ENCODE measurements at places on chromosomes 7 and 10. TPM values are rescaled to one million over a fixed set of nuclear protein-coding genes. Genes with fewer than 3 reads are reported as not detected.
A peak's percentile ranks its signal among the peaks of the same experiment; 100 is the strongest.

GRCh38 chr7:3893151-3893788, 592.2 kb downstream of the SDK1 start:
- DNase-seq: no peak

DNA sequence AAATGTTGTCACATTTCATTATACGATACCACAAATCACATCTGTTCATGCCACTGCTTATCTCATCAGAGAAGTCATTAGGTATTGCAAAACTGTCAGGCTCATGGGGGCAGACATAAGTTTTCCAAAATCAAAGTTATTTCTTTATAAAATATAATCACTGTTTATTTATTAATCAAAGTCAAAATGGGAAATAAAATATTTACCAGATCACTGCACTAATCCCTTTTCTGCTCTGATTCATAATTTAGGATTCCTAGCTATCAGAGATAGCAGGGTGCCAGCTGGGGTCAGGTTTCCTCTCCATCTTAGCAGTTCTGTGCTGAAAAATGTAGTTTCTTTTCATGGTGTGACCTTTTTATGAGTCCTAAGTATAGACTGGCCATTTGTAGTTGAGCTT, 117.7 kb upstream of the LANCL2 start:
- DNase-seq: peak; percentile 68

GRCh38 chr10:6514844-6515780, 65.0 kb downstream of the PRKCQ start:
- DNase-seq: no peak

- DNase-seq: no peak
Observed at GRCh38 chr7:106610996-106611886, 49.7 kb downstream of the CCDC71L start.

- no peak for DNase-seq
Observed at GRCh38 chr7:108499566-108499965, 26.4 kb downstream of the PNPLA8 start.

- DNase-seq: no peak
Observed at GRCh38 chr7:77536017-77536412, 1.1 kb upstream of the PTPN12 start.

DNA sequence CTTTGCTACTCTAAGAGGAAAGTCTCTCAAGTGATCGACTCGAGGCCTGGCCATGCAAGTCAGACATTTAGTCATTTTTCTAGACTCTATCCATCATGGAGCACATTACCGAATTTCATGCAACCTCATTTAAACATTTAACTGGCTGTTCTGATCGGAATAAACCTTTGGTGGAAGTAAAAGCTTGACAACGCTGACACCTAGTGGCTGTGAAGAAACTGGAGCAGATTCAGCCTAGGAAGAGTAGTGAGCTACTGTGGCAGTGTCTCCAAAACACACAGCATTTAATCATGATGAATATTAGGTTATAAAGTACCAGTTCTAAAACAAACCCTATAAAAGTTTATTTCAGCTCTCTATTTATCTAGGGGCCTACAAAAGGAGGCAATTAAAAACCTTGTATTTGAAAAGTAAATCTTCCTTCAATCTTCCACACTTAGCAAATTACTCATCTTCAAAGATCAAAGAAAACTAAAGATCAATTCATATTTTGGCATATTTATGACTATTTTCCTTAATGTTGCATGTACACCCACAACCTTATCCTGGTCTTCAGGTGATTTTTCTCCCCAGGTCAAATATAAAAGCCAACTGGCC, 175.0 kb downstream of the CTNNA3 start:
- peak; percentile 27 for DNase-seq

DNA sequence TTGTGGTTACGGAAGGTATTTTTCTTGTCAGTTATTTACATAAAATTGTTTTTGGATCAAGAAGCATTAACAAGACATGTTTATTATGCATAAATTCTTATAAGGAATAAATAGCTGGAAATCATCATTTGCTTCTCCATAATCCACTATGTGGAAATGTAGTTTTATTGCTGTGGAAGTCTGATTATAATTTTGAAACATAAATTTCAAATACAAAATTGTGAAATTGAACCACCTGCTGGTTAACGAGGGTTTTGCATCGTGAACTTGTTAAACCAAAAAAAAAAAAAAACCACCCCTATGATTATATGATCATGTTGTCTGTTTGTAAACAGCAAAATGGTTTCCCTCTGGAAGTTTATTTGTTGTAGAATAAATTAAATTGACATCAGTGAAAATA, 25.9 kb downstream of the ABRAXAS2 start:
- no peak for DNase-seq

- no peak for DNase-seq
Observed at GRCh38 chr10:132528064-132528691, 9.4 kb upstream of the INPP5A start.

GRCh38 chr10:129765664-129766550, 198.2 kb downstream of the EBF3 start:
- DNase-seq: no peak

GRCh38 chr7:3914051-3914775, 613.2 kb downstream of the SDK1 start:
- DNase-seq: no peak

- DNase-seq: no peak
Observed at GRCh38 chr7:44215531-44215930, 14.8 kb downstream of the YKT6 start.

GRCh38 chr7:2571409-2571808, 12.6 kb downstream of the IQCE start:
- DNase-seq: no peak

GRCh38 chr10:127889605-127890195, 3.0 kb downstream of the CLRN3 start:
- DNase-seq: no peak

- DNase-seq: no peak
Observed at GRCh38 chr10:116697816-116698215, 44.5 kb downstream of the HSPA12A start.

GRCh38 chr10:124068929-124069328, 24.5 kb downstream of the CHST15 start:
- DNase-seq: no peak

DNA sequence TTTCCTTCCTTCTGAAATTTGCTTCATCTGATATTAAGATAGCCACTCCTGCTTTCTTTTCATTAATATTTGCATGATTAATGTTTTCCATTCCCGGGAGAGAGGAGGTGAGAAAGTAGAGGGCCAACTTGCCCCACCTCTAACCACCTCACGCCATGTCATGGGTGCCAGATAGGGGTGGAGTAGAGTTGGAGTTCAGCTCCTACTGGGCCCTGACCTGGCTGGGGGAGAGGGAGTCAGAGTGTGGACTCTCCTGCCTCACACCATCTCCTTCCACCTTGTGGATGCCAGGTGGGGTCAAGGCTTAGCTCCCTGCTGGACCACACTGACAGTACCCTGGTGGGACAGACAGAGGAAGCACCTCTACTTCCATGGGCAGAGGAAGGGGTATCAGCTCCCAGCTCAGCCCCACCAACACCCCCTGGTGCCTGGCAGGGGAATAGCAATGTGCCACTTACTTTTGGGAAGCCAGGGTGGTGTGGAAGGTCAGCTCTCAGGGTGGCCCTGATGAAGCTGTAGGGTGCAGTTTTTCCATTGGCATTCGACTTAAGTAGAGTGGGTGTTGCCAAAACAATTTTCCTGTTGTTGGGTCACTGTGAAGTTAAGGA, 28.0 kb downstream of the CHST12 start:
- DNase-seq: no peak

DNA sequence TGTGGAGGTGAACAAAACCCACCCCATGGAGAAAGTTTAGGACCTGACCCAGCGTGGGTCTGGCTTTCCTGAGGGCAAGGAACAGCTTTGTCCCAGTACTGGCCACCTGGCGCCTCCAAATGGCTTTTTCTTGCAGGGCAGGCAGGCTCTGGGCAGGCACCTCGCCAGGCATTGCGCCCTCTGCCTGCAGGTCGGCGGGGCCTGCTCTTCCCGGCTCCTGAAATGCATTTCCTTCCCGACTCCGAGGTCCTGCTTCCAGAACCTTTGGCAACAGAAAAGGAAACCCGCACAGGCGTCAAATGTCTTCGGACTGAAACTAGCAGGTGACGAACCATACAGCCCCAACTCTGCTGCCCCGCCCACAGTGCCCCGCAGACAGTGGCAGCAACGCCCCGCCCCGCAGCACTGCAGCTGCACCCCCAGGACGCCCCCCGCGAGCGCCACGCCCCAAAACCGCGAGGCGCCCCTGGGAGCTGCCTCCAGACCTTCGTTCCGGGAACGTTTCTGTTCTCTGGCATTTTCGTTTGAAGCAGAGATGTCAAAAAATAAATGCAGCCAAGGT, 65.5 kb downstream of the C10orf143 start:
- DNase-seq: peak; percentile 73

DNA sequence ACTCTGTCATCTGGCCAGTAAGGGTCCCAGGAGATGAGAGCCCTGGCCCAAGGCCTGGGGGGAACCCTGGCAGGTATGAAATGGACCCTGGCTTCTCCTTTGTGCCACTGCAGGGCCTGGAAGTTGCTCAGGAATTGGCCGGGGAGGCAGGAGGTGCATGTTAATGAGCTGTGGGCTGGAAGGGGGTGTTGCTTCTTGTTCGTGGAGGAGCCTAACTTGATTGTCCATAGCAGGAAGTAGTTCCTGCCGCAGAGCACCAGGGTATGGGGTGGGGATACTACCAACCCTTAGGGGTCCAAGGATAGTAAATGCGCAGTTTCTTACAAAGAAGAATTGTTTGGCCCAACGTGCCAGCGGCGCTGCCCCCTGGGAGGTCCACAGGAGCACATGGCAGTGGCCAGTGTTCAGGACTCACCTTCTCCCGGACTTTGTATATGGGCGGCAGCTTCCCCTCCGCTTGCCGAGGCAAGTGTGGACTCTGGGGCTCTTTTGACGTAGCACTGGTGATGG, 21.5 kb downstream of the TEX36 start:
- DNase-seq: no peak

GRCh38 chr10:73785721-73786511, 510 bp downstream of the ZSWIM8 start:
- peak; percentile 36 for DNase-seq

CALHM2 gene
- total RNA-seq: not detected

C7orf33 gene
- not detected for total RNA-seq

CRYGN gene
- not detected for total RNA-seq

NUDT13 gene
- not detected for total RNA-seq

CTAGE4 gene
- total RNA-seq: 2.1 TPM

FBXO24 gene
- 1.0 TPM for total RNA-seq

PRKG1 gene
- 5.9 TPM for total RNA-seq

TWIST1 gene
- total RNA-seq: 22.8 TPM

CCDC6 gene
- total RNA-seq: 19.0 TPM

IDI2 gene
- total RNA-seq: not detected

ZMIZ1 gene
- 22.4 TPM for total RNA-seq

DOCK4 gene
- 0.30 TPM for total RNA-seq
